ENCODE measurements at places on chromosomes 3 and 15.

GRCh38 chr3:11510001-11510340 is 133.7 kb downstream of the VGLL4 start:
- no peak for DNase-seq

DNA sequence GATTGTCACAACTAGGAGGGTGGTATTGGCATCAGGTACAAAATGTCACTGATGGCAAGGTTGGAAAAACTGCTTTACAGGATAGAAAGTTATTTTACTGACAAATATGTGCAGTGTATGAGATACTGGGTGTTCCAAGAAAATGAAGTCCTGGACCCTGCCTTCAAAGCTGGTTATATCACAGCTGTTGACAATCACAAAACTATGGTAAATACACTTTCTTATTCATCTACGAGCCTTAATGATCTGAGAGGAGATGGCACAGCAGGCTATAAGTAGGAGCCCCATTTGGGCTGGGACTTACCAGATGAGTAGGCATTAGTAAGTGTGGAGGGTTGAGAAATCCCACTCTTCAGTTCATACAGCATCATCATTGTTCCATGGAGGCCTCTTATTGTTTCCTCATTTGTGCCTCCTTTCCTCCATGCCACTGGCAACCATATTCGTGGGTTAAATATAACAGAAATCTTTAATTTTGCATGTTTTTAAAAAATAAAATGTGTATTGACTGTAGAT is 66.9 kb downstream of the CMTM8 start:
- DNase-seq, result no peak

DNA sequence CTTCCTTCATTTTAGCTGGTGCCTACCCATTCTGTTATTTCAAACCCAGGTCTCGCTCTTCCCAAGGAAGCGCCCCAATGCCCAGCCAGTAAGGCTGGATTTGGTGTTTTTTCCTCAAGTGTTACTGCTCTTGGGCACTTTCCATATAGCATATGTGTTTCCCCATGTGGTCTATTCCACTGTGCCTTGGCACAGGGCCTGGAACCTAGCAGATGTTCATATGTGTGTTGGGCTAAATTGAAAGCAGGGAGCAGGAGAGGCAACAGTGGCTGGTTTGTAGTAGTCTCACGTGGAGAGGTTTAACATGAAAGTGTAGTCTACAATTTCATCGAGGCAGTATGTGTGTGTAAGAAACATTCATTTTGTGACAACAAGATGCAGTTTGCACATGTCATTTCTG is 48.2 kb upstream of the TEX264 start:
- peak; percentile 34 for DNase-seq

DNA sequence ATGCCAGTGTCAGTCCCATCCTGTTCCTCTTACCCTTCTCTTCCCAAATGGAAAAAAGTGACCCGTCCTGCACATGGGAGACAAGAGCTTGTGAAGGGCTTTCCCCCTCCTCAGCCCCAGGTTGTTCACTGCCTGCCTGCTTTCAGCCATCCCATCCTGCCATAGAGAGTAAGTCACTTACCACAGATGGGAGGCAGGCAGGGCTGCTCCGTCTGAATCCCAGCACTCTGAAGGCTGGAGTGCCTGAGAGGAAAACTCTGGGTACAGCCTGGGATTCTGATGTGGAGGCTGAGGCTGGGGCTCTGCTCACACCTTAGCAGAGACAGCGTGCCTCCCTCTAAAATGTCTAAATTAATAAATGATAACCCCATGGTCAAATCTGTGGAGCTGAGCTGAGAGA is 14.8 kb downstream of the CPNE4 start:
- no peak for DNase-seq

DNA sequence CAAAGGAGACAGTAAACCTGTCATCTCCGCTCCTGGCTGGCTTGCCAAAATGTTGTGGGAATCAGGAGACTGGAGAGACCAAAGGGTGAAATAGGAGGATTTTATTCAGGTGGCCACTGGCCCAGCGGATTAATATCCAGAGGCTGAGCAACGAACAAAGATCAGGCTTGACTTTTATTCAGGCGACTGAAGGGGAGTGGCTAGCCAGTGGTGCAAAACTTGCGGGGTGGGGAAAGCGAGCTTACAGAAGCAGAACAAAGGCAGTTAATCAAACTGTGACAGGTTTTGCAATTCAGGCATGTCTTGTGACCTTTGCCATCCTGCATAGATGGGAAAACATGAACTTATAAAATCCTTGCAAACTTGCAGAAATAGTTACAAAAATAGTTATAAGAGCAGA is 19.8 kb upstream of the ACAD9 start:
- no peak for DNase-seq

All from fibroblast of skin of right biceps (primary cell).